ENCODE measurements at places on chromosomes 11 and 22.
A peak's percentile ranks its signal among the peaks of the same experiment; 100 is the strongest.

- no peak for DNase-seq
- H3K36me3 ChIP-seq, result no peaks in the 10 kb centered on the region
These were observed 17.0 kb upstream of the KCTD14 start for GRCh38 chr11:78039919-78040671.

DNA sequence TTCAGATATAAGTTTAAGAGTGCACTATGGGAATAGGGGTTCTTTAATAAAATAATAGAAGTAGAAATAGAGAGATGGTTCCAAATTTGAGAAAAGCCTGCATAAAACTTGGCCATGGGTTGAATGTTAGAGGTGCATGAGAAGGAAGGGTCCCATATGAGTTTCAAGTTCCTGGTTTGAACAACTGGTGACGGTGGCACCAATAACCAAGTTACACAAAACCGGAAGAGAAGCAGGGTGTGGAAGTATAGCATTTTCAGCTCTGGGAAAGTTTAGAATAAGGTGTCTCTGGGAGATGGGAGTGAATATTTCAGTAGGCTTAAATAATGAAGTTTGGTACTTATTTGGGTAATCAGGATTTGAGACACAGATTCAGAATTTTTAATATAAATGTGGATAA is 2.4 kb downstream of the CASP1 start:
- H3K27me3 ChIP-seq, result no peaks in the 10 kb centered on the region
- peak overlapping the region; percentile 60 for H3K4me3 ChIP-seq
- DNase-seq, result no peak
- peak overlapping the region; percentile 74 for H3K27ac ChIP-seq

DNA sequence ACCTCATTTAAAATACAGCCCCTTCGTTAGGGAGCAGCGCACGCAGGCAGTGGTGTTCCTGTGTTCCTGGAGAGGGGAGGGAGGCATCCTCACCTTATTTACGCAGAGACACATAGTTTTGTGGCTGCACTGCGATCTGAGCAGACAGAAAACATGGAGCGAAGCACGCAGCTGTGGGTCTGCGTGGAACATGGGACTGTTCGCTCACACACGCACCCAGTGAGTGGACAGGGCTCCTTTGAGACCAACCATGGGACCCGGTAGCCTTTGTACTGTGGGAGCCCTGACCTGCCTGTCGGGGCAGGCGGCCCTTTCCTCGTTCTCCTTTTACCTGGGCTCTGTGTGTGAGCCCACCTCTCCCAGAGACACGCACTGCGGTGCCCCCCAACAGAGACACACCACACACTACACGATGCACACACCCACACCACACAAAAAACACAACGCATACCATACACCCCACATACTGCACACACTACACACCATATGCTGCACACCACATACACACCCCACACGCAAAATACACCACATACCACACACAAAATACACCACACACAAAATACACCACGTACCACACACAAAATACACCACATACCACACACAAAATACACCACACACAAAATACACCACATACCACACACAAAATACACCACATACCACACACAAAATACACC is 1245.7 kb downstream of the BRD1 start:
- no peak for DNase-seq
- H3K4me1 ChIP-seq, result no peaks in the 10 kb centered on the region
- no peaks in the 10 kb centered on the region for H3K27me3 ChIP-seq
- H3K27ac ChIP-seq, result no peak overlapping the region

- no peak overlapping the region for H3K4me3 ChIP-seq
- no peak for DNase-seq
- no peaks in the 10 kb centered on the region for H3K27me3 ChIP-seq
- H3K4me1 ChIP-seq, result no peaks in the 10 kb centered on the region
These were observed 63.8 kb upstream of the LINC01488 start for GRCh38 chr11:69417699-69418085.

- no peaks in the 10 kb centered on the region for H3K4me1 ChIP-seq
- no peaks in the 10 kb centered on the region for H3K36me3 ChIP-seq
- no peak overlapping the region for H3K4me3 ChIP-seq
- no peak overlapping the region for H3K27ac ChIP-seq
- H3K27me3 ChIP-seq, result no peaks in the 10 kb centered on the region
These were observed 16.9 kb downstream of the CCDC15 start for GRCh38 chr11:124970925-124971324.

Data from CD4-positive, alpha-beta memory T cell (primary cell).